ENCODE measurements at places on chromosomes 11 and 22.

GRCh38 chr11:129282634-129283033 lies 90.5 kb upstream of the ARHGAP32 start:
- DNase-seq: no peak

DNA sequence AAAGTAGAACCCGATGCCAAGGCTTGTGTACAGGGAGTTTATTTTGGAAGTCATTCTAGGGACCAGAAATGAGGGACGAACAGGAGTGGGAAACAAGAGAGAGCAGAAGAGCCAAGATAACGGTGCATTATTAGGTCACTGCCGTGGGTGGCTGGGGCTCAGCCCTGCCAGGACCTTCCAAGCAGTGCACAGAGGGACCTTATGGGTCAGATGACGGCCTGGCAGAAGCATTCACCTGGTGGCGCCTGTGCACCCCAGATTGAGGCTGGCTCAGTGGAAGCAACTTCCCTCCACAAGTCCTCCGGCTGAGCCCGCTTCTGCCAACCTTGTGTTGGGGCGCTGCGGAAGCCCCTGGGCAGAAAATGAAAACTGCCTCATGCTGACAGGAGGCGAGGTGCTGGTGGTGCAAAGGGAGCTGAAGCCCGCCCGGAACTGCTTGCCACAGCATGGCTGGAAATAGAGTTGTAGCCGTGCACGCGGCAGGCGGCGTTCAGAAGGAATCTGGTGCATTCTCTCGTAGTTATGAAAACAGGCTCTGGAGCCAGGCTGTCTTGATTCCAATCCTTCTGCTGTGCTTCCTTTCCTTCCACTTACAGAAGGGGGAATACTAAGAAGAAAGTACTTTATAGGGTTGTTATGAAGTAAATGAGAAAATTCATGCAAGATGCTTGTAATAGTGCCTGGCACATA lies 22.2 kb upstream of the TP53I11 start:
- DNase-seq: no peak

DNA sequence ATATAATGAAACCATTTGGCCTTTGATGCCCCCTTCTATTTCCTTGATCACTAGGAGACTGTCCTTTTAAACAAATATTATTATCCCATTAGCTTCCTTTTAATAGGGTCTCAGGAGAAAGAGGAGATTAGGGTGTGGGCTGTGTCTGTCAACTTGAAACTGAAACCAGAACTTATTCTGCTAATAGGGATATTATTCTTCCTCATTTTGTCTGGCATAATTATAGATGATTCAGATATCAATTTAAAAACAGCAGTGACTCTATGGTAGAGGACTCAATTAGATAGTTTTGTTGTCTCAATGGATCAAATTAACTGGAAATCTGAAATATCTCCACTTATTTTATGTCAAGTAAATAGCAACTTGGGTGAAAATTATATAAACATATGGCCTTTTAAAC lies 584.9 kb upstream of the CCDC90B start:
- no peak for DNase-seq

GRCh38 chr11:86171627-86172026 lies 72.9 kb upstream of the EED start:
- no peak for DNase-seq

DNA sequence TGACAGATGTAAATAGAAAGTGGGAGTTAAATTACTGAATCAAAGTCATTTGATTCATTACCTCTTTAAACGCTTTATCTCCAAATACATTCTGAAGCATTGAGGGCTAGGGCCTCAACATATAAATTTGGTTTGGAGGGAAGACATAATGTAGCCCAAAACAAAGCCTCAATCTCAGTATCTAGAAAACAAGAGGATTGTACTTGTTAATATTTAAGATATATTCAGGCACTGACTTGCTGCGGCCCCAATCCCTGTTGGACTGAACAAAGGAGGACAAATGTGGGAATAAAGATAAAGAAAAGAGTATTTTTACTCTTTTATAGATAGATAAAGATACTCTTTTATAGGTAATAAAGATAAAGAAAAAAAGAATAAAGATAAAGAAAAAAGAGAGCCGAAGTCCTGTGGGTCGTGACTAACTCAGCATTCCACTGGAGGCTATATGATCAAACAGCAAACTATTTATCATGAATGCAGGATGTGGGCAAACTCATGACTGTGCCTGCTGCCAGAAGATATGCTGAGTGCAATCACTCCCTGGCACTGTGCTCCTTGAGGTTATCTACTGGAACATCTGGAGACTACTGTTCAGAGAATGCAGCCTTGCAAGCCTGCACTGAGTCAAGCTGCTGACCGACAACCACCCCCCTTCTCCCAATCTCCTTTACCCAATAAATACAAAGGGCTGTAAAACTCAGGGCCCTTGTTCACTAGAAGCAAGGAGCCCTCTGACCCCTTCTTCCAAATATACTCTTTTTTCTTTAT lies 6.9 kb downstream of the OR10V1 start:
- no peak for DNase-seq

DNA sequence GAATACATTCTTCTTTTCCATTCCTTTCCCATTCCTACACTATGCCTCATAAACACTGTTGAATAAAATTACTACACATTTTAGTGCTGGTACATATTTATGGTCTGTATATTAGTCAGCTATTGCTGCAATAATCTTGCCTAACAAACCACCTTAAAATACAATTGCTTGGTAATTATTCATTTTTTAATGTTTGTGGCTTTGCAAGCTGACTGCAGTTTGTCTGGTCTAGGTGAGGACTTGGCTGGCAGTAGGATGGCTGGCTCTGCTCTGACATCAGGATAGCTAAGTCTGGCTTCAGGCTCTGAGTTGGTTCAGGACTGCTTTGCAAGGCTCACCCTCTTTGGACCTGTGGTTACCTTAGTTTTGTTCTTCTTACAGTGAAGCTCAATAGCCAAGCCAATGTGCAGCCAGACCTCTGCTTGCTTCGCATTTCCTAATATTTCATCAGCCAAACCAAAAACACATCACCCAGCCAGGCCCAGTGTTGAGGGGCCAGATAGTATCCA lies 913.4 kb upstream of the RAG2 start:
- DNase-seq: no peak

- DNase-seq: no peak
Measured at GRCh38 chr11:70545610-70545912, 147.2 kb downstream of the CTTN start.
